Ovary (tissue), 10 donors: ENCODE measurements at places on chromosomes 13 and 19. TPM values are rescaled to one million over a fixed set of nuclear protein-coding genes. Genes with fewer than 3 reads are reported as not detected.

The CEACAM4 gene
- total RNA-seq: 0.18 TPM

The S1PR4 gene
- total RNA-seq: 0.48 TPM

The NEK5 gene
- total RNA-seq: 0.48 TPM

The B3GNT8 gene
- total RNA-seq: 0.76 TPM

The ZNF835 gene
- total RNA-seq: 15.0 TPM

The ZSCAN1 gene
- total RNA-seq: 0.54 TPM

The DDX39A gene
- 25.4 TPM for total RNA-seq

The CFD gene
- total RNA-seq: 61.8 TPM

The PINLYP gene
- 22.3 TPM for total RNA-seq

The PLVAP gene
- 12.9 TPM for total RNA-seq

DNA sequence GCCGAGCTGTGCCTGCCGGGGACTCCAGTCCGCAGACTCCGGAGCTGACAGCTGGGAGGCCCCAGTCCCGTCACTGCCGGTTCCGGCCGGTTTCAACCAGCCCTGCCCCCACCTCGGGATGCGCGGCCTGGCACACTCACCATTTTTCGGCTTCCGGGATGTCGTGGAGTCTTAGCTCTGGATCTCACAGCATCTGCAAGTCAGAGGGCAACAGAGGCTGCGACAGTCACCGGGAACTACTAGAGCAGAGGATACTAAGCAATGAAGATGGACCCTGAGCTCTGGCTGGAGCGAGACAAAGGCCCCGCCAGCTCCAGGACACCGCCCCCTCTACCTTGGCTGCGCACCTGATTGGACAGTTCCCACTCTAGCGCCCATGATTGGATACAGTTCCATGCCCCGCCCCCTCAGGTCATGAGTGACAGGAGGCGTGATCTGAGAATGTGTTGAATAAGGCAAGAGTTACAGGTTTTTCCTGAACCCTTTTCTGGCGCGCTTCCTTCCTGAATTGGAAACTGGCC, at the start of gene ZNF682:
ZNF682 (minus strand) TSS at position 303 of the 521 bp plus-strand sequence; CDS start at position 143, 160 bp downstream.
- peak; percentile 96 for DNase-seq

- DNase-seq: no peak
Measured at GRCh38 chr13:42215578-42216421, 56.2 kb upstream of the AKAP11 start.

GRCh38 chr19:584240-585001, 5.3 kb upstream of the HCN2 start:
- peak; percentile 74 for DNase-seq

DNA sequence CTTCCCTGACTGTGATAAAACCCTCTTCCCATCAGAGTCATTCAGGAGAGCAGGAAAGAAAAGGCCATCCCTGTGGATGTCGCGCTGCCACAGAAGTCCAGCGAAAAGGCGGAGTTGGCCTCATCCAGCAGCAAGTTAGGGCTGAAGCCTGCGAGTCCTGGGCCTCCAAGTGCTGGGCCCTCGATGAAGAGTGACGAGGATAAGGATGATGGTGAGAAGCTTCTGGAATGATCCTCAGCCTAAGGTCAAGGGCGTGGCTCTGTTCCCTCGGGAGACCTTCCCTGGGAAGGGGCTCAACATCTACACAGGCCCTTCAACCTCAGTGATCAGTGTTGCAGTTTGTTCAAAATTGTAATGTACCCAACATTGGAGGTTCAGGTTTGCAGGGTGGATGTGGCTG, 22.3 kb downstream of the TEX29 start:
- no peak for DNase-seq

DNA sequence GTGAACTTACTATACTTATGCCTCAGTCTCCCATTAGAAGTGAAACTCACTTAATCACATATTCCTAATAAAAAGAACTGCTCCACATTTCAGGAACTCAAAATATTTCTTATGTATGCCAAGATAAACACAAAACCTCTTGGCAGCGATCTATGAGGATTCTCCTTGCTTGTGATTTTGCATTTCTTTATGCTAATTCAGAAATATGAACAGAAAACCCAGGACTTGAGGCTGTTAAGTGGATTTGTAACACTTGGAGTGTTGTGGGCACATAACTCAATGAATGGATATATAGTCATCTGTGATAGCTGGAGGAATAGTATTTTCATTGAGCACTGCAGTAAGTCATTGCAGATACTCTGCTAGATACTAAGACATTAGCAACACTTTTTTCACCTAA, 5.6 kb upstream of the KATNAL1 start:
- no peak for DNase-seq

DNA sequence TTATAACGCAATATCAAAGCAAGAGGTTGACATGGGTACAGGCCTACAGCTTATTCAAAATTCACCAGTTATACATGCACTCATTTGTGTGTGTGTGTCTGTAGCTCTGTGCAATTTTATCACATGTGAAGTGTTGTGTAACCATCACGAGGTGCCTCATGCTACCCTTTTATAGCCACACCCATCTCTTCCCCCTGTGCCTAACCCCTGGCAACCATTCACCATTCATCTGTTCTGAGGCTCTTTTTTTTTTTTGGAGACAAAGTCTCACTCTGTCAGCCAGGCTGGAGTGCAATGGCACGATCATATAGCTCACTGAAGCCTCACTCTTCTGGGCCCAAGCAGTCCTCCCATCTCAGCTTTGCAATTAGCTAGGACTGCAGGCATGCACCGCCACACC, 78.4 kb downstream of the DPF1 start:
- no peak for DNase-seq

- peak; percentile 74 for DNase-seq
Measured at GRCh38 chr19:41957838-41958366, 1.2 kb downstream of the RABAC1 start.

DNA sequence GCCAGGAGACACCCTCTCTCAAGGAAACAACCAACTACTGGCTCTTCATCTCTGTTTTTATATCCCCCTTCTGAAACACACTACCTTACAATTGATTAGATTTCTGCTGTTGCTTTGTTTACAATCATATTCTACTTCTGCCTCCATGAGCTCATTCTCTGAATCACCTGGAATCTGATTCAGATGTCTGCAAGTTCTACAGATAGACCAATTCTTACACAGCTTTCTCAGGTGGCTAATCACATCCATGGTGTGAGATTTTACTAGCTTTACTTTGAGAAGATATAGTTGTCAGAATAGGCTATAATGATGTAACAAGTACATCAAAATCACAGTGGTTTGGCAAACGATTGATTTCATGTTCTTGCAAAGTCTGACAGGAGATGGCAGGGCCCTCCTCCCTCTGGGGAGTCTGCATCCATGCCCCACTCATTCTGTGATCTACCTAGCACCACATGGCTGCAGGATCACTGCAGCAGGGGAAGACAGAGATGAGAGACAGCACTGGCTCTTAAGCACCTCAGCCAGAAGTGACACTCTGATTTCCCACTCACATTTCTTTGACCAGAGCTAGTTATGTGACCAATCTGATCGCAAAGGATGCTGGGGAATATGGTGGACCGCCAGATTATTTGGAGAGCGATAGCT, 243.7 kb downstream of the FOXO1 start:
- DNase-seq: no peak

- no peak for DNase-seq
Measured at GRCh38 chr19:22523940-22524339, 101.8 kb upstream of the ZNF98 start.

GRCh38 chr13:21420706-21421105, 38.4 kb downstream of the ZDHHC20 start:
- no peak for DNase-seq

- DNase-seq: no peak
Measured at GRCh38 chr13:42076309-42076713, 27.9 kb downstream of the DGKH start.

GRCh38 chr13:26897706-26898550, 137.3 kb upstream of the GPR12 start:
- DNase-seq: no peak

DNA sequence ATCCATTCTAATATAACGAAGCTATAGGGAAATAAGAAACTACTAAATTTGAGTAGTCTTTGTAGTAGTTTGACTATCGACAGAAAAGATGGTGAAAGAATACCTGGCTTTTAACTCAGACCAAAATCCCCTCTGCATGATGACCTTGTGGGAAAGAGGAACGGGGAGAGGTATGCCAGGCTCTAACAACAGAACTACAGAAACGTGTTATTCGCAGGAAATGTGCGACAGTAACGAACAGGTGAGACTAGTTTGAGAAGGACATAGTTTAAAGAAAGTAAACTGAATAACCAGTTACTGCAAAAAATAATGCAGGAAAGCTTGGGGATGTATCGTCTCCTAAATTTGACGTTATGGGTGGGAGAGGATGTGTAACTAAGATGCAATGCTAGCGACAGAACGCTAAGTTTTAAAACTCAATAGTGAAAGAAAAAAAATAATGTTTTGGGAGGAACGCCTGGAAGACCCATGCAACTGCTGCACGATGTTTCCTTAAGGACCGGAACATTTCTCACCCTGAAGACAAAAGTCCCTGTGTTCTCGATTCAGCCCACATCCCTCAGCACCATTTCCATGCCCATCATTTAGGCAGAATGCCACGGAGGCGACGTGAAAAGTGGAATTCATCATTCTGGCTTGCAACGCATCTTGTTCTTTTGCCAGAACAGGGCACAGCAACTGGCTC, 1.6 kb upstream of the RAP2A start:
- no peak for DNase-seq

GRCh38 chr13:109010912-109011311, 381.5 kb downstream of the MYO16 start:
- no peak for DNase-seq

DNA sequence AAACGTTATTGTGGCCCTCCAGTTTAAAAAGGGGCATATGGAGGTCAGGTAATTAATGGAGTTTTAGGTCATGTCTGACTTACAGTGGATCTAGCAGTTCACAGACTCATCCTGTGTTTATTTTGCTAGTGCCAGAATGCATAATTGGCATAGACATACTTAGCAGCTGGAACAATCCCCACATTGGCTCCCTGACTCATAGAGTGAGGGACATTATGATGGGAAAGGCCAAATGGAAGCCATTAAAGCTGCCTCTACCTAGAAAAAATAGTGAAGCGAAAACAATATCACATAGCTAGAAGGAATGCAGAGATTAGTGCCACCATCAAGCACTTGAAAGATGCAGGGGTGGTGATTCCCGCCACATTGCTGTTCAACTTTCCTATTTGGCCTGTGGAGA, 610.7 kb downstream of the SLITRK5 start:
- DNase-seq: no peak

- peak; percentile 44 for DNase-seq
Measured at GRCh38 chr13:97028441-97029299, 34.4 kb upstream of the OXGR1 start.

- no peak for DNase-seq
Measured at GRCh38 chr13:78193846-78194245, 275.2 kb upstream of the EDNRB start.

DNA sequence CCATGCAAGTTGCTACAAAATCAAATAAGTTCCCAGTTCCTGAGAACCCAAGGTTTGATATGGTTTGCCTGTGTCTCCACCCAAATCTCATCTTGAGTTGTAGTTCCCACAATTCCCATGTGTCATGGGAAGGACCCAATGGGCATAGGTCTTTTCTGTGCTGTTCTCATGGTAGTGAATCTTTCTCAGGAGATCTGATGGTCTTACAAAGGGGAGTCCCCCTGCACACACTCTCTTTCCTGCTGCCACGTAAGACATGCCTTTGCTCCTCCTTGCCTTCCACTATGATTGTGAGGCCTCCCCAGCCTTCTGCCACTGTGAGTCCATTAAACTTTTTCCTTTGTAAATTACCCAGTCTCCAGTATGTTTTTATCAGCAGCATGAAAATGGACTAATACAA, 28.5 kb upstream of the TSHZ3 start:
- no peak for DNase-seq

- DNase-seq: no peak
Measured at GRCh38 chr13:40189426-40189825, 477.0 kb downstream of the FOXO1 start.

DNA sequence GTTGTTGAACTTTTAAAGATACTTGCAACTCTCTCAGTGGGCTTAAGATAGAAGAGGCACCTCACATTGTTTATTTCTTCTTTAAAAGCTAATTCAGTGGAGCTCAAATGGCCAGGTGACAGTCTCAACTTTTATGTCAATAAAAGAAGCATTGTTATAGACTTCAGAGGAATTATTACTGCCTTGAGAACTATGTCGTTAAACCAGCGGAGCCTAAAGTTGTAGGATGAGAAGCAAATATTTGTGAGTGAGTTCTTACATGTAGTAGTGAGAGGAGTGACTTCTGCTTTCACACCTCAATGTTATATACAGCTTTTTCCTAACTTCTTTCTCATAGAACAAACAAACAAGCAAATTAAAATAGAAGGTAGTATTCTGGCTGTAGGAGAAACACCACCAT, 31.2 kb upstream of the DGKH start:
- DNase-seq: no peak

GRCh38 chr13:105340061-105340606, 1195.3 kb downstream of the EFNB2 start:
- no peak for DNase-seq

- DNase-seq: no peak
Measured at GRCh38 chr19:3604987-3605343, 1.7 kb downstream of the TBXA2R start.

DNA sequence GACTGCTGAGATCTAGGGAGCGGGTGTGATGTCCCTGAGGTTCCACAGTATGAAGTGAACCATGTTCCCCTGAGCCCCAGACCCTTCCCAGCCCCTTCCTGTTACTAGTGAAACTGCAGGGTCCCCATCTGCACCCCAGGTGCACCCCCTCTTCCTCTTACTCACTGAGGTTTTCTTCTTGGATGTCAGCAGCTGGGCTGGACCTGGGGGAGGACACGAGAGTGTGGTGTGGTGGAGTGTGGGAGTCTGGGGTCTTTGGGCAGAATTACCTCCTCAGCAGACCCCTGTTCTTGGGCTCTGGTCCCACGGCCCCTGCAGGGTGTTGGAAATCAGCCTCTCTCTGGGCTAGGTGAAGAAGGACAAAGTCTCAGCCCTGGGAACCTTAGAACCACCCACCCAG, 3.3 kb upstream of the LILRA6 start:
- no peak for DNase-seq

GRCh38 chr19:18418483-18419194, 559 bp upstream of the SSBP4 start:
- DNase-seq: peak; percentile 44

GRCh38 chr13:93535251-93535650, 308.6 kb downstream of the GPC6 start:
- DNase-seq: no peak

- no peak for DNase-seq
Measured at GRCh38 chr13:96492766-96493165, 402.9 kb downstream of the HS6ST3 start.
